ENCODE measurements at places on chromosomes 12 and 14. TPM values are rescaled to one million over a fixed set of nuclear protein-coding genes. Genes with fewer than 3 reads are reported as not detected.

DNA sequence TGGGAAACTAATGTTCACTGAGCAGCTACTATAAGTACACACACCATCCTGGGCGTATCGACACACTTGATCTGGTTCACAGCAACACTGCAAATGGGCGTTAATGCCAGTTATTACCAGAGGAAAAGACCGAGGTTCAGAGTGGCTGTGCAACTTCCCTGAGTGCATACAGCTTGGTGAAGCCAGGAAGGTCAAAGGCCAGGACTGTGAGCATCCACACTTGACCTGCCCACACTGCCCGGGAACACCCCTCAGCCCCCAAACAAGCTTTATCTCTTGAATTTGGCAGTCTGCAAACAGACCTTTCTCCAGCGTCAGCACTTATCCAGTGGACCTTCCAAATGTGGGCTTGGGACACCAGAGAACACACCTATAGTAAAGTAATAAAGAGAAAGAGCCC, 312.6 kb downstream of the BCL11B start:
- no peak for DNase-seq

- DNase-seq = peak; percentile 21
Observed at GRCh38 chr14:92903359-92903758, 19.6 kb upstream of the CHGA start.

DNA sequence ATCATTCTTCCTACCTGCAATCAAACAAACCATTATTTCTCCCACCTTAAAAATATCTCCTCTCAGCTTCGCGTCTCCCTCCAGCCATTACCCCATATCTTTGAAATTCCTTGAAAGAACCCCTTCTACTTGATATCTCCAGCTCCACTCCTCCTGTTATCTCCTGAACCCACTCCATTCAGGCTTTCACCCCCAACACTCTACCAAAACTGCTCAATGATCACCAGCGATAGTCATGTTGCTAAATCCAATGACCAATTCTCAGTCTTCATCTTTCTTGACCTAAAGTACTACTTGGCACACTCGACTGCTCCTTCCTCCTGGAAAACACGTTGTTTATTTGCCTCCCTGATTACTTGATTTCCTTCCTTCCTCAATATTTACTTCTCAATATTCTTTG, 70.1 kb downstream of the DUSP16 start:
- no peak for DNase-seq

The MARS1 gene
- total RNA-seq = 565 TPM

The ITPK1 gene
- 59.7 TPM for total RNA-seq

Measured in activated T-cell treated with anti-CD3 and anti-CD28 coated beads, Interleukin-2, amount 50 U/mL, for 4 hours (primary cell).